Ureter (tissue), 1 donor: ENCODE measurements at places on chromosomes 2 and 18. TPM values are rescaled to one million over a fixed set of nuclear protein-coding genes. Genes with fewer than 3 reads are reported as not detected.
A peak's percentile ranks its signal among the peaks of the same experiment; 100 is the strongest.

STARD6 gene
- total RNA-seq: not detected

MYO5B gene
- 46.2 TPM for total RNA-seq

ADD2 gene
- 2.1 TPM for total RNA-seq

IL37 gene
- not detected for total RNA-seq

PLGLB2 gene
- total RNA-seq: 0.83 TPM

- DNase-seq: no peak
These were observed 348.9 kb upstream of the RAB12 start for GRCh38 chr18:8260319-8260718.

- no peak for DNase-seq
These were observed 7.1 kb downstream of the ZNF407 start for GRCh38 chr18:74604774-74605173.

DNA sequence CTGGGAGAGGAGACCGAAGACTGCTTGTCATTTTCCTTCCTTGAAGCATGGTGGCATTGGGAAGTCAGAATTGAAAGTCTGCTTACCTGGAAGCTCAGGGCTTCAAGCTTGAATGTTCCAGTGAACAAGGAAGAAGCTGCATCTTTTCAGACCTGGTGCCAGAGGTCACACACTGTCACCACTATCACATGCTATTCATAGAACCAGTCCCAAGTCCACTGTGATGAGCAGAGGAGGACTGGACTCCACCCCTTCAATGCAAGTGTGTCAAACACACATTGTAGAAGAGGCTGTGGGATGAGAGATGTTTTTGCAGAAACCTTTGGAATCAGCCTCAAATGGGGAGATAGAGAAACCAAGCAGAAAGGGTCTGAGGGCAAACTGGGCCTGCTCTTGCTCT lies 81.4 kb downstream of the LYPD1 start:
- DNase-seq: no peak

DNA sequence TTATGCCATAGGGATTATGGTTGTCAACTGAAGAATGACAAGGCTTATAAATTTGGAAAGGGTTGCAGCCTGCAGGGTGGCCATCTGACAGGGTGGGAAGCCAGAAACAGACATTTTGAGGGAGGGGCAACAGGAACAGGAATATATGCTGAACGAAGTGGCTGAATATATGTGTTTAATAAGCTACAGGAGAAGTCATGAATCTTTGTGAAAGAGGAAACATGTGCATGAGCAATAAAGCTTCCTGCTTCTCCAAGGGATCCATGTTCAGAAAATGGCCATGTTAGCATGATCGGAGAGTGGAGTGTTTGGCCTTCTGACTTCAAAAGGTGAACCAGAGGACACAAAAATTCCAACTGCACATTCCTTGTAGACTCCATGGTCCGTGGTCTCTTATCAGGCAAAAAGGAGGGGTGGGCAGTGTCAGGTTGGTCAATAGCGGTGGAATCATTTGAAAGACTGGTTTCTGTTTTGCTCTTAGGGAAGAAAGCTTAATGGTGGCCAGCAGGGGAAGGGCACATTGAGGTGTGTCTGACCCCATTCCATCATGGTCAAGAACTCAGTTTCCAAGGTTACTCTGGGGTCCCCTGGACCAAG lies 144.1 kb downstream of the SOCS6 start:
- no peak for DNase-seq

DNA sequence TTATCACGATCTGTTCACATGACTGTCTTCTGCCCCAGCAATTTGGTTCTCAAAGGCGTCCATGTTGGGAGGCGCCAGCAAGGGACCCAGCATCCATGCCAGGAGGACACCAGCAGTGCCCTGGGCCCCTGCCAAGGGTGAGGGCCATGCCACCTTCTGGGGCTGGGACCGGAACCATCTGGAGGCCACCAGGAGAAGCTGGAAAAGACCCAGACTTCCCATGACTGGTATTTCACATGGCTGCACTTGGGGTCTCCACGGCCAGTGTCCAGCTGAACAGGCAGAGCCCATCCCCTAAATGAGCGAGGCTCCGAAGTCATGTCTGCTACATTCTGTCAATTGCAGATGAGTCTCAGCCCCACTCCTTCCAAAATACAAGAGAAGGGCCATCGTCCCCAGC lies 306.8 kb upstream of the HS6ST1 start:
- DNase-seq: no peak

DNA sequence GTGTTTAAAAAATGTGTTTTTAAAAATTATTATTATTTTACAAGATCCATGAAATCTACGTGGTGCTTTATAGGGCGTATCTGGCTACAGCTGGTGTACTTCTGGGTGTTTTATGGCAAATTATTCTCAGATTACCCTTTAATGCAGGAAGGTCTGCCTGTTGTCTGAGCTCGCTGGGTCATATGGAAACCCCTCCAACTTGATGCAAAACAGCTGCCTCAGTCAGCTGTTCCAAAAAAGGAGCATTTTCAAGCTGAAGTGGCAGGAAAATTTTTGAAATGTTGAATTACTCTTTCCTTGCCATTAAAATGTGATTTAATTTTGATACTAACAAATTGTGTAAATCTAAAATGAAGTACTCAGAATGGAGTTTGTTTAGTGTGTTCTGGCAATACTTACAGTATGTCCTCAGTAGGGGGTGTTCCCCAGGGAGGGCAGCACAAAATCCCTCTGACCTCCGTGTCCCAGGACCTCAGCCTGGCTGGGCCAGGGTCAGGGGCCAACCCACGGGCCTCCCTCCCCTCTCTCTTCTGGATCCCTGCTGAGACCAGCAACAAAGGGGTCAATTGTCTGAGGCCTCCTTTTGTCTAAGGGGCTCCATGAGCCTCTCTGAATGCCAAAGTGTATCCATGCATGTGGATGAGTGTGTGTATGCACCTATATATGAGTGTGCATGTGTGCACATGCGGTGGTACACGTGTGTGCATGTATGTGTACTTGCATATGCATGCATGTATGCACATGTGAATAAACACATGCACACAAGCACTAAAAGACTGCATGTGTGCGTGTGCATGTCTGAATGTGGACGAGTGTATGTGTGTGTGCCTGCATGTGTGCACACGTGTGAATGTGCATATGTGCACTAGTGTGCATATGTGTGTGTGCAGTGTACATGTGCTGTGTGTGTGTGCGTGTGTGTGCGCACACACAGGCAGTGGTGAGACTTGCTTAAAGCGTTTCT lies 105.4 kb downstream of the ACOXL start:
- no peak for DNase-seq

GRCh38 chr2:101113441-101114267 lies 37.5 kb downstream of the TBC1D8 start:
- DNase-seq: peak; percentile 69

DNA sequence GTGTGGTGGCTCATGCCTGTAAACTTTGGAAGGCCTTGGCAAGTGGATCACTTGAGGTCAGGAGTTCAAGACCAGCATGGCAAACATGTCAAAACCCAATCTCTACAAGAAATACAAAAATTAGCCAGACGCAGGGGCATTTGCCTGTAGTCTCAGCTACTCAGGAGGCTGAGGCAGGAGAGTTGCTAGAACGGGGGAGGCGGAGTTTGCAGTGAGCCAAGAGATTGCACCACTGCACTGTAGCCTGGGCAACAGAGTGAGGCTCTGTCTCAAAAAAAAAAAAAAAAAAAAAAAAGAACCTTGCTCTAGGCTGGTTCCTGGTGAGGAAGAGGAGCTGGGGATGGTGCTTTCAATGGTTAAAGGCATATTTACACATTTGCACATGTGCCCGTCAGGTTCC lies 129.4 kb downstream of the LYPD6B start:
- no peak for DNase-seq

- DNase-seq: no peak
These were observed 133.3 kb downstream of the ALPK2 start for GRCh38 chr18:58495634-58496033.

GRCh38 chr2:233082222-233082930 lies 22.2 kb downstream of the INPP5D start:
- DNase-seq: no peak

GRCh38 chr2:118837067-118837466 lies 10.4 kb downstream of the EN1 start:
- no peak for DNase-seq

DNA sequence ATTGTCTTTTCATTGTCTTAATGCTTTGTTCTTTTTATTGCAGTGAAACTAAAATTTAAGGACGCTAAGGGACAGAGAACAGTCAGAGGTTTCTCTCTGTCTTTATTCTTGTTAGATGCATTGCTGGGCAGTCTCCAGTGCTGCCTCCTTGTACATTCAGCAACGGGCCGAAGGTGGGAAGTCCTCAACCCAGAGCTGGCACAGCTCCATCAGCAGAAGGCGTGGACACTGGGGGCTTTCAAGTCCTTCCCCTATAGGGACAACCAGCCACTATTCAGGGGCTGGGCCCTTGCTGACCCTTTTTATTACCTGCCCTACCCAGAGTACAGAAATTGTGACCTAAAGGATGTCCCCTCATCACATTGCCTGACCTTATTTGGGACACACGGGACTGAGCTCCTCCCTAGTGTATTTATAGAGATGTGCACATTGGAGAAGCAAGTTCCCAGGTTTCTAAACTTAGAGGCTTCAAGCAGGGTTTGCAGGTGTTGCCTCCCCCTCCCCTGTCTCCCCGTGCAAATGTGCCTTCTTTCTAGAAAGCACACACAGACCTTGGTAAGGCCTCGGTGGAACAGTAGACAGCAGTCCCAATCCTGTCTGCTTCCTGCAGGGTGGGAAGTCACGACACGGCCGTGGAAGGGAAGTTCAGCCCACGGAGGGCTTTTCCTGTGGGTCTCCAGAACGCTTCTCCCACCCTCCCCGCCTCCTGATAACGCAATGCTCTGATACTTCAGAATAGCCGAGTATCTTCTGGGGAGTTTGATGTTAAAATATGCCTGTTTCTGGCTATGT lies 68.2 kb downstream of the ZCCHC2 start:
- DNase-seq: no peak

GRCh38 chr18:75728621-75729020 lies 301.1 kb upstream of the SMIM21 start:
- no peak for DNase-seq

- DNase-seq: no peak
These were observed 24.1 kb upstream of the EPHA4 start for GRCh38 chr2:221596192-221596591.
